SK-N-MC (cell line): ENCODE measurements at places on chromosomes 12 and 14.

DNA sequence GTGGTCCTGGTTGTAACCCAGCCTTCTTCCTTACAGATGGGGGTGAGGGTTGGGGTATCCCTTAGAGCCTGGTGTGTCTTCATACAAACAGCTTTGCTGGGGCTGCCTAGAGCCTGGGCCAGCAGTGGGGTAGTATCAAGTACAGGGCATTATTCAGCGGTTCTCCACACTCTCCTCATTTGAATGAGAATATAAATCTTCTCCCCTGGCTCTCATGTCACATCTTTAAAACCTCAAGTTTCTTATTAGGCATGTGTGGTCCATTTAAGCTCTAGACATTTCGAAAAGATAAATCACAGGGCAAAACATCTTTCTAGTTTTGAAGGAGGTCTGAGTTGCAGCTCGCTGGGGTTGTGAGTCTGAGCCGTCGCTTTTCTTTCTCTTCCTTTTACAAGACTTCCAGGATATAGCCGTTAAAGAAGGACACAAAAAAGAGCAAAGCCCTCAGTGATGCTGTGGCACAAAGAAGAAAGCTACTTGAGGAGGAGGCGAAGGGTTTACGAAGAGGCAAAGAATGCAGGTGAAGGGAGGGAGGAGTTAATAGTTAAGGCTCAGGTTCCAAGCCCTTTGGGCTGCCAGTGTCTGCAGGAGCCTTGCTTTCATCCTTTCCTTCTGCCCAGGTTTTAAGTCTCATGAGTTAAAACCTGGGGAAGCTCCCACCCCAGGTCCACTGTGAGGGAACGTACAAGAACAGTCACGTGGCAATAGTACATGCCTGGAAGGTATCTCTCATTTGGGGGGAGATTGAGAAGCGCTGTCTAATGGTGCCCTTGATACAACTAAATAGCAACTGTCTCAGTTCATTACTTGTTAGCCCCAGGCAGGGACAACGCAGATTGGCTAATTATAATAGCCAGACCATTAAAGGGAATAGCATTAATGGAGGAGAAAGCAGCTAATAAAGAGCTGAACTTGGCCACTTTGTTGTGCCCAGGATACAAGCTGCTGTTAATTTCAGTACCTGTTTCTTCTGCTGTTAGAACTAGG, 94.2 kb downstream of the ETV6 start:
- DNase-seq = no peak

DNA sequence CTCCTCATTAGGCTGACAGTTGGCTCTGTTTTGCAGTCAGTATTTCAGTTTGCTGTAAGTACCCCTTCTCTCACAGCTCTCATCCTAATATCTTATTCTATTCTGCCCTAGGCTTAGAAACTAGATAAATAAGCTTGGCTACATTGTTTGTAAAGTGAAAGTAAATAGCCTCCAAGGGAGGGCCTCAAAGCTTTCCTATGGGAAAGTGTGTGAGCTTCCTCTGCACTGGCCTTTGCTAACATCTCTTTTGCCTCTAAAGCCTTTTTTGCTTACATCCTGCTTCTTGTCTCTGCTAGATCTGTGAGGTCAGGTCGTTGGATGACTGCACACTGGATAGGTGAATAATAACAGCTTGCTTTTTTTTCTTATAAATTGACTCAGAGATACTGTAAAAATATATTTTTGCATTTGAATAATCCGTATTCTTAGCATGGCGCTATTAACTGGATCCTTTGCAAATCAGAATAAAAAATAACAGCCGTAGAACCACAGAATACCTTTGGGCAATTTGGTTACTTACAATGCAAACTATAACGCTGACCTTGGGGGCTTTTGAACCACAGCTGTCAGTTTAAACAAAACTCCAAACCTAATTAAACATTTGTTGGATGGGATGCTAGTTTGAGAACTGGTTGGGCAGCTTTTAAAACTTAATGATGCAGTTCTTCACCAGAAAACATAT, 55.1 kb downstream of the TTC6 start:
- DNase-seq = no peak

DNA sequence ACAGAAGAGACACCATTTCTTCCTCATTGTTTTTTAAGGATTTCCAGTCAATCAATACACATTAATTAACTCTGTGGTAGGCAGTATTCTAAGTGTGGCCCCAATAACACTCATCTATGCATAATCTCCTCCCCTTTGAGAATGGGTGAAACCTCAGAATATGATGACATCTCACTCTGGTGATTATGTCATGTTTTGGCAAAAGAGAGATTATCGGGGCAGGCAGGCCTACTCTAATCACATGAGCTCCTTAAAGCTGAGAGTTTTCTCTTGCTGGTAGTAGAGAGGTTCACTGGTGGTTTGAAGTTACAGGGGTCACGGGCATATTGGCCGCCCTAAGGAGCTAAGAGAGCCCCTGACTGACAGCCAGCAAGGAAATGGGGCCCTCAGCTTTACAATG, 7.1 kb upstream of the LGMN start:
- no peak for DNase-seq

GRCh38 chr14:91258011-91258618, 13.6 kb upstream of the GPR68 start:
- DNase-seq = no peak

- DNase-seq = no peak
Observed at GRCh38 chr12:116708826-116709756, 28.8 kb downstream of the SPRING1 start.

- DNase-seq = no peak
Observed at GRCh38 chr14:100246809-100247428, 8.0 kb downstream of the YY1 start.

GRCh38 chr14:20809917-20810316, 7.3 kb upstream of the RNASE1 start:
- DNase-seq = no peak

DNA sequence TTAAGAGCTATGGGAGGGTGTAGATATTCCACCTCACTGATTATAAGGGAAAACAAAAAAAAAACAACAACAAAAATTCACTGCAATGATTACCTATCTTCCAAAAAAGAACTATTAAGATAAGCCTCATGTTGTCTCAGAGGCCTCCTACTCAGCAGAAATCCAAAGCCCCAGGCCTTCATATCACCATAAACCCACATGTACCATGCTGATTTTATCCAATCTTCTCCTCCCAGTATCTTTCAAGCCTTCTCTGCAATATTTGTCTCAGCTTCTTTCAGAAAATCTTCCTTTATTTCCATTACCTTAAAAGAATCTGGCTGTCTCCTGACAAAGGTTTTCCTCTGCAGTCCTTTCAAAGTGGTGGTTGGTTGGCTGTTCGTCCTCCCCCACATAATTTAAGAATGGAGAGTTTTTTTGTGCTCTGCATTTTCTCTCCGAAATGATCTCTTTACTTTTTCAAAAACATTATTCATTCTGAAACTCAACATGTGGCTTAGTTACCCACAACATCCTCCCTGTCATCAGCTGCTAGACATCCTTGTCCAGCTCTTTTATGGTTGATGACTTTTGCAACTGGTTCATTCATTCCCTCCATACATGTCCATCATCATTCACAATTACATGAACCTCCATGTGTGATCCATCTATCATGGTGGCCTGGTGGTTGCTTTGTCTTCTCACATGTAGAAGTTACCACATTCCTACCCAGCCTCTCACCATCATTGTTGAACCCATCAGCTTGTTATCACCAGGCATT, 2.9 kb upstream of the EPYC start:
- DNase-seq = no peak

DNA sequence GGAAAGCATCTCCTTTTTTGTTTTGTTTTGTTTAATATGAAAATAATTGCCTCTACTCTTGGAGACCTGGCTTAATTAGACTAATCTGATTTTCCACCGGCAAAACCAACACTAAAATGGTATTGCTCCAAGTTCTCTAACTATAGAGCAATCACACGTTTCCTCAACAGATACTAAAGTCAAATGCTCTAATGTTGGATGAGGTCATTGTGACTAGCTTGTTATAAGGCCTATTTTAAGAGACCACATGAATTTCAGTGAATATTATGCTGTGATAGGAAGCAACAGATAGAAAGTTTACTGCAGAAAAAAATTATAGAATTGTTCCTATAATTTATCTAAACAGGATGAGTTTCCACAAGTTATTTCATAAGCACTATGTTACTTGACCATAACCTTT, 3.3 kb upstream of the CCDC196 start:
- DNase-seq = no peak

- DNase-seq = no peak
Observed at GRCh38 chr12:72203764-72204335, 68.3 kb upstream of the TRHDE start.

- DNase-seq = no peak
Observed at GRCh38 chr14:49924852-49925251, 32.0 kb downstream of the ARF6 start.

GRCh38 chr12:118853634-118854033, 127.7 kb upstream of the SRRM4 start:
- DNase-seq = no peak

DNA sequence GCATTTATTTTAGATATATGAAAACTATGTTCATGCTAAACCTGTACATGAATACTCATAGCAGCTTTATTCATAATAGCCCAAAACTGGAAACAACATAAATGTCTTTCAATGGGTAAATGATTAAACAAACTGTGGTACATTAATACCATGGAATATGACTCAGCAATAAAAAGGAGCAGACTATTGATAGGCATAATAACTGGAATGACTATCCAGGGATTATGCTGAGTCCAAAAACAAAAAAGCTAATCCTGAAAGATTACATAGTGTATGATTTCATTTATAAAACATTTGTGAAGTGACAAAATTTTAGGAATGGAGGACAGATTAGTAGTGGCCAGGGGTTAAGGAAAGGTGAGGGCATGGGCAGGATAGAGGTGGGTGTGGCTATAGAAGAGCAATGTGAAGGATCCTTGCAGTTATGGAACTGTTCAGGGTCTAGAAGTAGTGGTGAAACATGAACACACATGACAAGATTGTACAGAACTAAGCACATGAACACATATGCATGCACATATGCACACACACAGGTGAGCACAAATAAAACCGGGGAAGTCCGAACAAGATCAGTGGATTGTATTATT, 61.1 kb upstream of the CDKN3 start:
- no peak for DNase-seq

- DNase-seq = no peak
Observed at GRCh38 chr12:82517027-82517426, 158.7 kb downstream of the METTL25 start.

DNA sequence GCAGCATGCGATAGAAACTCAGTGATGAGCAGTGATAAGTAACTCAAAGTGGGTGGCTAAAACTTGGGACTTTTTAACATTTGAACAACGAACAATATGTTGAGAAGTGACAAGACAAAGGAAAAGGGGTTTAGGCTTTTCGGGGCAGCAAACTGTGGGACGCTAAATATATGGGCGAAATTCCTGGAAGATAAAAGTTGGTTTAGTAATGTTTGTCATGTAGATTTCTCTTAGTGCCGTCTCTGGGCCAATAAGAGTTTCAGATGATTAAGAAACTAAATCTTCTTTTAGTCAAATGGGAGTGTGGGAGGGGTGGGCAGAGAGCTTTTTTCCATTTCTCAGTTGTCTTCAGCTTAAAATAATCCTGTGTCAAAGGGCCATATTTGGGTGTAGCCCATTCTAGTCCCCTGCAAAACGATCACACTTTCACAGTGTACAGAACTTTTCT, 41.7 kb upstream of the FUT8 start:
- DNase-seq = no peak

- no peak for DNase-seq
Observed at GRCh38 chr14:70890826-70891659, 16.2 kb upstream of the PCNX1 start.

DNA sequence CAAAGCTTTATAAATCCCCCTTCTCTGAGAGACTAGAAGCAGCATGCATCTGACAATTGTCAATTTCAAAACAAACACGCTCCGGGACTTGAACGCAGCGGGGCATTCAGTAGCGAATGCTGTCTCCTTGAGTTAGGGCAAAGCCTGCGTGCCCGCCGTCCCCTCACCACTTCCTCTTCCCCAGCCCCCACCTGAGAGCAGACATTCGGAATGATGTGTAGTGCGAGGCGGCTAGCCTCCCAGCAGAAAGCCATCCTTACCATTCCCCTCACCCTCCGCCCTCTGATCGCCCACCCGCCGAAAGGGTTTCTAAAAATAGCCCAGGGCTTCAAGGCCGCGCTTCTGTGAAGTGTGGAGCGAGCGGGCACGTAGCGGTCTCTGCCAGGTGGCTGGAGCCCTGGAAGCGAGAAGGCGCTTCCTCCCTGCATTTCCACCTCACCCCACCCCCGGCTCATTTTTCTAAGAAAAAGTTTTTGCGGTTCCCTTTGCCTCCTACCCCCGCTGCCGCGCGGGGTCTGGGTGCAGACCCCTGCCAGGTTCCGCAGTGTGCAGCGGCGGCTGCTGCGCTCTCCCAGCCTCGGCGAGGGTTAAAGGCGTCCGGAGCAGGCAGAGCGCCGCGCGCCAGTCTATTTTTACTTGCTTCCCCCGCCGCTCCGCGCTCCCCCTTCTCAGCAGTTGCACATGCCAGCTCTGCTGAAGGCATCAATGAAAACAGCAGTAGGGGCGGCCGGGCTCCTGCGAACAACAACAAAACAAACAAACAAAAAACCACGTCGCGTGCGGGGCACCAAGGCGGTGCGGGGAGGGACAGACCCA, 2.2 kb downstream of the PRMT8 start:
- no peak for DNase-seq

- DNase-seq = no peak
Observed at GRCh38 chr12:55705782-55706402, 1.8 kb downstream of the ITGA7 start.

- DNase-seq = no peak
Observed at GRCh38 chr14:59321626-59321949, 133.1 kb downstream of the DAAM1 start.

- no peak for DNase-seq
Observed at GRCh38 chr12:125989696-125990095, 924.5 kb downstream of the AACS start.

DNA sequence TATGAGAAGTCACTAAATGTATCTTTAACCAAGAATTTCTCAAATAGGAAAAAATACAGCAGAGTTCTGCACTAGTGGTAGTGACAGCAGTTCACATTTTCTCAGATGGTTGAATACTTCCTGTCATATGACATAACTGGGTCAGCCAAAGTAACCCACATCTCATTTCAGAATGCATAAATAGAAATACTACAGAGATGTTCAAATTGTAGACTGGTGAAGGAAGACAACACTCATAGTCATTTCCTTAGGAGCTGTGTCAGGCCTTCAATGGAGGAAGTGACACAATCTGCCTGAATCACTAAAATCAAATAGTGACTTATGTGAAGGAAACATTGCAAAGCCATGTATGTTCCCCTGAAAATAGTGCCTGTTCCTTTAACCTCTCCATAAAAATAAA, 32.4 kb downstream of the FERMT2 start:
- no peak for DNase-seq

DNA sequence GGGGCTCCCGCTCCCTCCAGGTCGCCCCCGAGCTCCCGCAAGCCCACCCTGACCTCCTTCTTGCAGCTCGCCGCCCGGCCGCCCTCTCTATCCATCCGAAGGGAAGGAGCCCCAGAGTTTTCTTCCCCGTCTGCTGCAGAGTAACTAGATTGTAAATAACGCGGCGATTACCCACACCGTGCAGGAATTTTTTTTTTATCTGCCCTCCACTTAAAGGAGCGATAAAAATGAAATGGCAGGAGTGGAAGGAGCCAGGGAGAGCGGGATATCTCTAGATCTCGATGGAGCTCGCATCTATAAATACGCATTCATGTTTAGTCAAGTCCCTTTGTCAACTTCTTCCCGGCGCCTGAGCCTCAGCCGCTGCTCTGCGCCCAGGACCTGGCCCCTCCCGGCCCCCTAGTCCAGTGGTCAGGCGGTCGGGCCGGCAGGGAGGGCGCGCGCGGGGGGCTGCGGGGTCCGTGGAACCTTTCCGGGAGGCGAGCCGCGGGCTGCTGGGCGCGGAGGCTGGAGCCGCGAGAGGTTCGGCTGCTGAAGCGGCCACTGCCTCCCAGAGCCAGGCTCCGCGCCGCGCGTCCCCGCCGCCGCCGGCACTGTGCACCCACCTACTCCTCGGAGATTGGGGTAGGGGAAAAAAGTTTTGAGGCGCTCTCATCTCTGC, 386.0 kb downstream of the BCAT1 start:
- no peak for DNase-seq
